ENCODE measurements at places on chromosomes 7 and 10.

DNA sequence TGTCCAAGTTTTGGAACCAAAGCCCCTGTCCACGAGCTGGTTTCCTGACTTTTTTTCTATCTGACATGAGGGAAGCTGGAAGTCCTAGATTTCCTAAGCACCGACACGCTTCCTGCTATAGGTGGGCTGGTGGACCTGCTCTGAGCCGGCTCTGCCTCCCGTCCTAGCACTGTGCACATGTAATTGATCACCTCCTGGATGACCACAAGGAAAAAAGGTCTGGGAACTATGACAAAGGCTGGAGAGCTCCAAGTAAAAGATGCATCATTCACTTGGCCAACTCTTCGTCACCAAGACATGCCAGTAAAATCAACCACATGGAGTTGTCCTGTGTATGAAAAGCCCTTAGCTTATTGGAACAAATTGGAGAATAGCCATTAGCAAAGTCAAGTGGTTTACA lies 104.8 kb downstream of the ITIH5 start:
- no peak for DNase-seq

DNA sequence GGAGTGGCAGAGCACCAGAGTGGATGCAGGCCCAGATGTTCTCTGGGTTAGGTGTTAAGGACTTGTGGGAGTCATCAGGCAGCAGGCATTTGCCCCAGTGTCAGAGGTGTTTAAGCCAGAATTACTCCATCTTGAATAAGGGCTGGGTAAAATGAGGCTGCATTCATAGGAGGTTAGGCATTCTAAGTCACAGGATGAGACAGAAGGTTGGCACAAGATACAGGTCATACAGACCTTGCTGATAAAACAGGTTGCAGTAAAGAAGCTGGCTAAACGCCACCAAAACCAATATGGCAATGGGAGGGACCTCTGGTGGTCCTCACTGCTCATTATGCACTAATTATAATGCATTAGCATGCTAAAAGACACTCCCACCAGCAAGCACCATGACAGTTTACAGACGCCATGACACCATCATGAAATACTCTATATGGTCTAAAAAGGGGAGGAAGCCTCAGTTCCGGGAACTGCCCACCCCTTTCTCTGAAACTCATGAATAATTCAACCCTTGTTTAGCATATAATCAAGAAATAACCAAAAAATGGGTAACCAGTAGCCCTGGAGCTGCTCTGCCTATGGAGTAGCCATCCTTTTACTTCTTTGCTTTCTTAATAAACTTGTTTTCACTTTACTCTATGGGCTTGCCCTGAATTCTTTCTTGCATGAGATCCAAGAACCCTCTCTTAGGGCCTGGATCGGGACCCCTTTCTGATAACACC lies 882 bp upstream of the LRRC61 start:
- peak; percentile 23 for DNase-seq

DNA sequence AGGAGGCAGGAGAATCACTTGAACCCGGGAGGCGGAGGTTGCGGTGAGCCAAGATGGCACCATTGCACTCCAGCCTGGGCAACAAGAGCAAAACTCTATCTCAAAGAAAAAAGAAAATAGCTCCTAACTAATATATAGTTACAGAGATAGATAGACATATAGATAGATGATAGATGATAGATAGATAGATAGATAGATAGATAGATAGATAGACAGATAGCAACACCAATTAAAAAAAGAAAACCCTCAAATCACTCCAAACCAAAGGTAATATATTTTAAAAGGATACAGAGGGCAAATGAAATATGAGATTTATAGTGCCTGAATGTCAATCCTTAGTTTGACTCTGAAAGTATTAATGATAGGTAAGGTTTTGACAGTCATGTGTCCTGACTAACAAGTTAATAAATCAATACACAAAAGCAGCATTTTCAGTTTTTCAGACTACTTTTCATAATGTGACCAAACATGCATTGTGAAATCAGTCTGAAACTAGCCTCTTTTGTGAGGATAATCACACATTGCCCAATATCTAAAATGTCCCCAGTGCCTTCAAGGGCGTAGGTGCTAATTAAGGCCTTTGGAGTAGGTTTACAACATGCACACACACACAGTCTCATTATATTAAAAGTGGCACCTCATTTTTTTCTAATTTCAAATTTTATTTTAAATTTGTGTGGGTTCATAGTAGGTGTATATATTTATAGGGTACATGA lies 61.2 kb downstream of the BPGM start:
- no peak for DNase-seq

DNA sequence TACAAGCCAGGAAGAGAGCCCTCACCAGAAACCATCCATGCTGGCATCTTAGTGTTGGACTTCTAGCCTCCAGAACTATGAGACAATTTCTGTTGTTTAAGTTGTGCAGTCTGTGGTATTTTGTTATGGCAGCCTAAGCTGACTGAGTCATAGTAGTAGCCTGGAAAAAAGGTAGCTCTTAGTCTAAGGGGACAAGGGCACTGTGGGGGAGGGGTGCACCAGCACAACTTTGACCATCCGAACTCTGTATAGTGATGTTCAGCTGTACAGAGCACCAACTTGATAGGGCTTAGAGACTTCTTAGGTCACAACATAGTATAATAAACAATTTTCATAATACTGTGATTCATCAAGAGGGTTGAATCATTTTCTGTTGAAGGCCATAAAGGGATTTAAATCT lies 14.3 kb downstream of the EIF4EBP2 start:
- DNase-seq: no peak

GRCh38 chr7:6293202-6293601 lies 20.8 kb upstream of the CYTH3 start:
- DNase-seq: no peak

DNA sequence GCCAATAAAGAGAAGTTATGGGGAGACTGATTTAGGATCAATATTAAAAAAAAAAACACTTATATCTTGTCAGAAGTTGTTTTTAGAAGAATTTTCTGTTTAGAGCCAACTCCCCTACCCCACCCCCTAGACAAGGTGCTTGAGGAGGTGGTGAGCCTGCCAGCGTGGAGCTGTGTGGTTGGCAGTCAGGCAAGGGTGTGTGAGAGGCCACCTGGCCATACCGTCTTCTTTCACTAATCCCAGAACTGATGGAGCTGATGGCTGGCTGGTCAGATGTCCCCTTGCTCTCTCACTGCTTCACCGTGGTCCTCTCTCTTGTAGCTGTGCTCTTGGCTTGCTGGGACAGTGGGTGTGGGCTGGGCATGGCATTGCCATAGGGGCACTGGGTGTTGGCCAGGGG lies 34.3 kb downstream of the NACAD start:
- DNase-seq: no peak

DNA sequence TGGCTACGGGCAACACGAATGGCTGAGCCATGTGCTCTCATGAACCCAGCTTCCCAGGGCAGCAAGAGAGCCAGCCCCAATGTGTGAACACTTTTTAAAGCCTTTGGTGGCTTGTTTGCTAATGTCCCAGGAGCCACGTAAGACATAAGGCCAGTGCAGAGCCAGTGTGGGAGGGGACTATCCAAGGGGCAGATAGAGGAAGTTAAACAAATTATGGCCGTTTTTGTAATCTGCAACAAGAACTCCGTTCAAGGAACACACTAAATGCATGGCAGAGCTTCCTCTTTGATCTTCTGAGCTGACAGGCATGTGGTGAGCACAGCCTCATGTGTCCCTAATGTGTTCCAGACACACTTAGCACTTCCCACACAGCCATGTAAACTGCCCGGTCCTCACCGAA lies 133.3 kb downstream of the TEX36 start:
- DNase-seq: no peak

DNA sequence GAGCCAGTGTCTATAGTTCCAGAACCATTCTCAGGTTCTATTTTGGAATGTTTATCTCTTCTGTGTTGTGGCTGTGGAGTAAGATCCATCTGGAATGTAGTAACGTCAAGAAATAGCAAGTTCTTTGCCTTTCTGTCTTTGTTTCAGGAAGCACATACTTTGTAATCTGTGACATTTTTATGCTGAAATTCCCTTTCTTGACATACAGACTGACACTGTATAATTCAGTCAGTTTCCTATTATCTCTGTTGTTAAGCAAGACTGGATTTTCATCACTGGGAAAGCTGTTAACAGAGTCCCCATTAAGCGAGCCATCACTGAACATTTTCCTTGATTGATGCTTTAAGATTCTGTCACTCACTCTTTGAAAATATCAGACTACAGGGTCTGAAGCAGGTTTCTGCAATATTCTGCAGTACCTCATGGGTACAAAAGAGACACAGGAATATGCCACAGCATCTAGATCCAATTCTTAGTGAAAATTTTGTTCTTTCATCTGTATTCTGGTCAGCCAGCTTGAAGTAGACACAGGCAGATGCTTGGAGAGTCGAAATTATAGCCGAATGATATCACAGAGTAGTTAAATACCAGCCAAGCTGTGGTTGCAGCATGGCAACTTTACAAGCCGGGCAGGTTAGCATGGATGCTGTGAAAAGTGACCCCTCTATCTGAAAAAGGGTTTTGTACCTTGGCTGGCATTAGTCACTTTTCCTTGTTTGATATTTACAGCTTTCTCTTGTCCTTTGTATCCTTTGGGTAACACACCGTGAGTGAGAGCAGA lies 62.6 kb downstream of the CACNB2 start:
- no peak for DNase-seq

DNA sequence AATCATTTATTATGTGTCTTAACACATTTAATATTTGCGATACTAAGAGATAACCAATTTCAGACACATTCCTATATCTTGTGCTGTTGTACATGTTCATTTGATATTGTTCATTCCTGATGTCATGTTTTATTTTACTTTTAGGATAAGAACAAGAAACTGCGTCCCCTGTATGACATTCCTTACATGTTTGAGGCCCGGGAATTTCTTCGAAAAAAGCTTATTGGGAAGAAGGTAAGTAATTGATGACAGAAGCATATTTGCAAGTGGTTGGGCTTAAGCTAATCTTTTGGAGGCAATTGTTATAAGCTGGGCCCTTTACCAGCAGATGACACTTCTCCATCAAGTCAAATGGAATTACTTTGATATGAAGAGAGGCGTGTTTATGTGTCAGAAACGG lies 155.3 kb downstream of the SND1 start:
- DNase-seq: no peak

DNA sequence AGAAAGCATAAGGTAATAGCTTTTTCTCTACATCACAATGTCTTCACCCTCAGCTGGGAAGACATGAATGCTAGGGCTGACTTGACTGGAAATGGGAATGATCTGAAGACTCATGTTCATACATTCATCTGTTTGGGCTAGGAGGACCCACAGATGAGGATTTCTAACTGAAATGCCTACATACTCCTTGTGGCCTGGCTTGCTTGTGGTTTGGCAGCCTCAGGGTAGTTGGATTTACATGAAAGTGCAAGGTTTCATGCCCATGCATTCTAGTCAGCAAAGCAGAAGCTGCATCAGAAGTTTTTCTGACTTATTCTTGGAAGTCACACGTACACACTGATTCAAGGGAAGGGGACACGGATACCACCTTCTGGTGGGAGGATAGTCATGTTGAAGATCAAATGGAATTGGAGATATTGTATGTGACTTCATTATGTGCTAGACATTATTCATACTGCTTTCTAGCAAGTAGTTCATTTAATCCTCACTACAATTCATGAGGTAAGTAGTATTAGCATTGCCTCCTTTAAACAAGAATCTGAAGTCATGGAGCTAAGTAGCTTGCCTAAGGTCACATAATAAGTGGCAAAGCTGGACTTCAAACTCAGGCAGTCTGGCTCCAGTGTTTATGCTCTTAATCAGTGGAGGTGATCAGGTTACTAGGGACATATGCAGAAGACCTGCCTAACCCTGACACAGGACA lies 957.0 kb downstream of the LRMDA start:
- DNase-seq: no peak

DNA sequence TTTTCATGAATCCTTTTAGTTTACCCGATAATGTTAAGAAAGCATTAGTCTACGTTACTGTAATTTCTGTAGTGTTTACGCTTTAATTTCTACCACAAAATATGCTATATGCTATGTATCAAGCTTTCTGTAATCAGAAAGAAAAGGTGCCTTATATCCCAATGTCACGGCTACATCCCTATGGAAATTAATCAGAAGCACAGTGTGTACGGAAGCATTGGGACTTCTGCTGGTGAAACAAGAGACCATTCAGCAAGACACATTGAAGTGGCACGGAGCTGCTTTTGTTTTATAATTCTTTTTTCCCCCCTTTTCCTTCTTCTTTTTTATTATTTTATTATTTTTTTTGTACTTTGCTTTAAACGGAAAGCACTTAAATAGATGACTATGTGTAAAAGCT lies 31.2 kb upstream of the SH2B2 start:
- DNase-seq: no peak

GRCh38 chr7:91551377-91552175 lies 287.3 kb downstream of the FZD1 start:
- DNase-seq: no peak

- no peak for DNase-seq
Measured at GRCh38 chr10:93073539-93074146, at the start of gene CYP26A1. TSS of gene CYP26A1 (plus strand) at chr10:93073893. CDS start at chr10:93073935, 42 bp downstream.

GRCh38 chr7:47370461-47371042 lies 211.4 kb downstream of the TNS3 start:
- no peak for DNase-seq

DNA sequence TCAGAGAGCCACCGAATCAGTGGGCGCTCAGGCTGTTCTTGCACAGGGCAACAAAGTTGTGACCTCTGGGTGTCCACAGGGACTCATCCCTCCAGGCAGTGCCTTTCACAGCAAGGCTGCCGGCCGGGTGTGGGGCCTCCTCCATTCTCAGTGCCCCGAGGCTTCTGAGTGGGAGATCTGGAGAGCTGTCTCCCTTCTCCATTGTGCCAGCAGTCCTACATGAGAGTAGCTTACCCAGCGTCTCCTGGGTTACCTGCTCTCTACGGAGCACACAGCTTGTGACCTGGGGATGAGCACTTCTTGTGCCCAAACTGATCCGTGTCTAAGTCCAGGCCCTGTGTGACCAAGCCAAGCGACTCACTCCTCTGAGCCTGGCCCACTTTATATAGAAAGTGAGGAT lies 240.9 kb upstream of the GRB10 start:
- no peak for DNase-seq

GRCh38 chr7:151802469-151802846 lies 74.5 kb downstream of the PRKAG2 start:
- no peak for DNase-seq

DNA sequence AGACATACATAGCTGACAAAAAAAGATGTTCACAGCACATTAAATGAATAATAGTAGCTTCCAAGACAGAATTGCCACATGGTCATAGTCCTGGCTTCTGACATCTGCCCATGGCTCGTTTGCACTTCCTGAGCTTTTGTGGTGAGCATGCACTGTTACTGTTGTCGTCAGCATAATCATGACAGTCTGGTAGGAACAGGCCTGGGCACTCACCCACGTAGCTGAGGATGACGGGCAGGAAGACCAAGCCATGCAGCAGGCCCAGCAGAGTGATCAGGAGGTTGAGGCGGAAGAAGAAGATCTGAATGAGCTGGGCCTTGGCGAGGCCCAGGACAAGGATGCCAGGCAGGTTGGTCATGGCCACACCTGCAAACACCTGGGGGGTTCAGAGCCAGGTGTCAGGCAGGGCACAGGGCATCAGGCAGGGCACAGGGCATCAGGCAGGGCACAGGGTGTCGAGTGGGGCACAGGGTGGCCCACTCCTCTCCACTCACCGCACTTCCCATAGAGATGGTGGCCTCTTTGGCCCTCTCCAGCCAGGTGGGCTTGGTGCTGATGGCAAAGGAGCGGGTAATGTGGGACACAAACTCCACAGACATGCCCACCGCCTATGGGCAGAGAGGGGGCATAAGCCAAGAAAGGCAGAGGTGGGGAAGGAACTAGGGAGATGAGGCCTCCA lies 25.3 kb upstream of the NUDCD3 start:
- no peak for DNase-seq

All from CD4-positive, alpha-beta T cell treated with Interleukin-17A for 4 hours (primary cell).